ENCODE measurements at places on chromosomes 2 and 18.

DNA sequence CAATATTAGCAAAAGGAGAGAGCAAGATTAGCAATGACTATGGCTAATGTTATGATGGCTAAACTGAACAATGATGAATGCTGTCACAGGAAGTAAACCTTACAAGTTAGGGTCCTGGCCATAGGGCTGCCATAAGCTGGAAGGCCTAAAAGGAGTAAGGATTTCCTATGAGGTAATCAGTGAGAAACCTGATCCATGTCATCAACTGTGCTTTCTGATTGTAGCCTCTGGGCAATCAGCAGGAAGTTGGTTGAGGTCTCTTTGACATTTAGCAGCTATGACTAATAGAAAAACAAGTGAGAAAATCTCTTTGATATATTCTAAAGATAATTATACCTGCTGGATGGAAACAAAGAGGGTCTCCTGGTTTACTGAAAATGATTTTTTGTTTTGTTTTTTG lies 193.0 kb downstream of the RAB3GAP1 start:
- DNase-seq, result peak; percentile 63

GRCh38 chr2:181008407-181008806 lies 28.0 kb downstream of the UBE2E3 start:
- no peak for DNase-seq

DNA sequence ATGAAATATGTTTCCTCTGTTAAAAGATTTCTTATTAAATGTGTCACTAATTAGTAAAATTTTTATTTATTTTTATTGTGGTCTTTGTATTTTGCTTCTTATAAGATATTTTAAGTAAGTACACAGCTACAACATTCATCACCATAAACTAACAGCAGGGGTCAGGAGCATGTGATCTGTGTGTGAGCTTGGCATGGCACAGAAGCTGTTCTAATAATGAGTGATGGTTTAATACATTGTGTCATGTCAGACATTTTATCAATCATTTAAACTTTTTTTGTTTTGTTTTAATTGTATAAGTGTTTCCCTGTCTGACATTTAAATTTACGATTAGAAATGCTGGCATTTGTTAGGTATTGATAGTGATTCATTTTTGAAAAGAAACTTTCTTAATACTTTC lies 585.4 kb downstream of the DSC3 start:
- no peak for DNase-seq

DNA sequence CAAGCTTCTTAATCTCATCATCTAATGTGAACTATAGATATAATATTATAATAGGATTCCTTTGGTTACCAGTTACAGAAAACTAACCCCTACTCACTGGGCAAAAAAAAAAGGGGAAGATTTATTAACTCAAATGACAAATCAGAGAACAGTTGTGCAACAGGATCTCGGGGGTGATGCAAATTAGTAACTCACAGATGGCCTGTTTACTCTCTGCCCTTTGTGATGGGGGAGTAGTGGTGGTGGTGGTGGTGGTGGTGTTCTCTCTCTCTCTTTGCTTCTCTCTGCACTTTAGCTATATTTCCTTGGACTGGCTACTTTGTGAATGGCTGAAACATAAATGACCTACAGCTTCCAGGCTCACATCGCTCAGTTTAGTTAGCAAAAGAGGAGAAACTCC lies 59.0 kb downstream of the TMEM247 start:
- no peak for DNase-seq

- no peak for DNase-seq
Observed at GRCh38 chr18:50748243-50749229, 71.3 kb downstream of the MRO start.

- no peak for DNase-seq
Observed at GRCh38 chr2:201707142-201707541, 8.7 kb upstream of the MPP4 start.

- DNase-seq, result no peak
Observed at GRCh38 chr2:196742685-196743084, 56.8 kb downstream of the GTF3C3 start.

DNA sequence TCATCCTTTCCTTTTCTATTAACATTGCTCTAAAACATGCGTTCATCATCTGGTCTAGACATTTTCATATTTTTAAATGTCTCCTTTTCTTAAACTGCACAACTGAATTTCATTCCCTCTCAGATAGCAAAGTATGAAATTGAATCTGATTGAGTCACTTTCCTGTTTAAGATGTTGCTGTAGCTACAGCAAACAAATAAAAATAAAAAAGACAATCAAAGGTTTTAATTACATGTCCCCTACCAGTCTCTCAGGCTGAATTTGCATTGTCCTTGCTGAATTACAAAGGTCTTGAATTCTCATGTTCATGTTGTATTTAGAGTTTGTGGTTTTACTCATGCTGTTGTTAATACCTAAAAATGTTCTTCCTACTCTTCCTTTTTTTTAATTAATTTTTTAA lies 537.9 kb upstream of the LRATD1 start:
- no peak for DNase-seq

DNA sequence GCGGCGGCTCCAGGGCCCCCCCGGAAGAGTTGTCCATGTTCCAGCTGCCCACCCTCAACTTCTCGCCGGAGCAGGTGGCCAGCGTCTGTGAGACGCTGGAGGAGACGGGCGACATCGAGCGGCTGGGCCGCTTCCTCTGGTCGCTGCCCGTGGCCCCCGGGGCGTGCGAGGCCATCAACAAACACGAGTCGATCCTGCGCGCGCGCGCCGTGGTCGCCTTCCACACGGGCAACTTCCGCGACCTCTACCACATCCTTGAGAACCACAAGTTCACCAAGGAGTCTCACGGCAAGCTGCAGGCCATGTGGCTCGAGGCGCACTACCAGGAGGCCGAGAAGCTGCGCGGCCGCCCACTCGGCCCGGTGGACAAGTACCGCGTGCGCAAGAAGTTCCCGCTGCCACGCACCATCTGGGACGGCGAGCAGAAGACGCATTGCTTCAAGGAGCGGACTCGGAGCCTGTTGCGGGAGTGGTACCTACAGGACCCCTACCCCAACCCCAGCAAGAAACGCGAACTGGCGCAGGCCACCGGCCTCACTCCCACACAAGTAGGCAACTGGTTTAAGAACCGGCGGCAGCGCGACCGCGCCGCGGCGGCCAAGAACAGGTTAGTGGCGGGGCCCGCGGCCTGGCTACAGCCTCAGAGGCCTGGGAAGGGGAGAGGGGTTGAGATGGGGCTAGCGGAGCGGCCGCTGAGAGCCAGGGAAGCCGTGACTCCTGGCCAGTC lies 965 bp downstream of the SIX3 start:
- no peak for DNase-seq

GRCh38 chr2:42830922-42831574 lies 38.7 kb upstream of the HAAO start:
- DNase-seq, result no peak

- no peak for DNase-seq
Observed at GRCh38 chr18:2400701-2401196, 170.6 kb downstream of the METTL4 start.

GRCh38 chr2:207283356-207283755 lies 117.6 kb upstream of the KLF7 start:
- no peak for DNase-seq

DNA sequence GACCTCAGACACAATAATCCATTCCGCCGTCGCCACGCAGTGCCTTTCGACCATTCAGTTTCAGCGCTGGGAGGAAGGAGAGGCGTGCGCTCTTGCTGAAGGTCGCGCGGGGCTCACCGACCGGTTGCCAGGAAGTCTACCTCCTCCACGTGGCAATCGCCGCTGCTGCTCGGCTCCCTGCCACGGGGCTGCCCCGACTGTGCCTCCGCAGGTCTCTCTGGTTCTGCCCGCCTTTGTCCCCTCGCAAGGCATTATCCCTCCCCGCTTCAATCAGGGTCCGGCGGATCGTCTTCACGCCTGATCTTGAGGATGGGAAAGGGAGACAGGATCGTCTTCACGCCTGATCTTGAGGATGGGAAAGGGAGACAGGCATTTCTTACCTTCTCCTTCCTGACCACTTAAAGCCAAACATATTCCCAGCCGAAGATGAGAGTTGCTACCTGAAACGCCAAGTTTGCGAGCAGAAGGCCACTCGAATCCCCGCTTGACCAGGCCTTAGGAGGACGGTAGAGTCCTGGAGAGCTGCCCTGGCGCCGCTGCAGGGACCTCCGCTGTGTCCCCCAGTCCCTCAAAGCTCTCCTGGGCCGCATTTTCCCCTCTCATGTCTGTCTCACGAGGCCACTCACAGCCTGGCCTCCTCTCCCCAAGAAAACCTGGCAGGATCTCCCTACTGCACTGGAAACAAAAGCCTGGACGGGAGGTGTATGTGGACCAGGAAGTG lies 4.3 kb upstream of the GPR45 start:
- DNase-seq, result no peak

DNA sequence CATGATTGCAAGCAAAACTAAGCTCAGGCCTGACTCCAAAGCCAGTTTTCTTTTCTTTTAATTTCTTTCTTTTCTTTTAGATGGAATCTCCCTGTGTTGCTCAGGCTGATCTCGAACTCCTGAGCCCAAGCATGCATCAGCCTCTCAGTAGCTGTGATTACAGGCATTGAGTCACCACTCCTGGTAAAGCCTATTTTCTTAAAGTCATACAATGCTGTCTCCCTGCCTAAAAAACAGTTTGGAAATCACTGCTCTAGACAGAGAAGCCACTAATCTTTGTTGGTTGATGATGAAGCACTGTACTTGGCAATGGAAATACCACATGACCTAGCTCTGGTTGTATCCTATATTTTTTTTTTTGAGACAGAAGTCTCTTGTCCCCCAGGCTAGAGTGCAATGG lies 33.1 kb upstream of the ZNF532 start:
- no peak for DNase-seq

- no peak for DNase-seq
Observed at GRCh38 chr18:55849391-55849790, 261.4 kb upstream of the TCF4 start.

- no peak for DNase-seq
Observed at GRCh38 chr2:172856606-172857005, 121.0 kb downstream of the RAPGEF4 start.

DNA sequence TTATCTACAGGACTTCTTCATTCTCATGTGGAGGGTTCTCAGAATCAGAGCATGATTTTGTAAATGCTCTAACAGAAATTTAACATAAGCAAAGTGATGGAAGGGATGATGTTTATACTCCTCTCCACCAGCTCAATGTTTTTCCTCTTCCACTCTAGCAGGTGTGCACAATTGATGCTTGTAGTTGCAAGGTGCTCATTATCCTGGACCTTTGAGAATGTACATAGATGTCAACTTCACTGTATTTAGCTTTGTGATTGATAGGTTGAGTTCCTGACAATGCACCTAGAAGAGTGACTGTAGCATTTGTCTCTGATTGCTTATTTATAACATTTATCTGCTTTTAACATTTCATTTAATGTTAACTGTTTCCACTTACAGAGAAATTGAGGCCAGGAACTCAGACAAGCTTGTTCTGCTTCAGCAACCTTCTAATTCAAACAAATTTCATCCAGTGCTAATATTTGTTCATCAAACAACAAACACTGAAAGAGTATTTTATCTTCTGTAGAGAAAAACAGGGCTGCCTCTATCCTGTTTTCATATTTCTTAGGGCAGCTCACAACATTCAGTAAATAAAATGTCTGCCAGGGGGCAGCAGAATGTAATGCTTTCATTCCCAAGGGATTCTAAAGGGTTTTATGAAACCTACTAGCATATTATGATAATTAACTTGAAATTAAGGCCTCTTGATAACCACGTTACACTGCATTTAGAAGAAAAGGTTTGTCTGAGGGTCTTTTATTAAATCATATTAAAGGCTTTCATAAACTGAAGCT lies 127.9 kb upstream of the NOL4 start:
- no peak for DNase-seq

- DNase-seq, result no peak
Observed at GRCh38 chr2:146240391-146240790, 1604.4 kb upstream of the ACVR2A start.

GRCh38 chr2:233764264-233764663 lies 4.2 kb downstream of the UGT1A1 start:
- DNase-seq, result no peak

GRCh38 chr2:157971702-157972101 lies 95.6 kb upstream of the ACVR1 start:
- DNase-seq, result no peak

- DNase-seq, result peak; percentile 81
Observed at GRCh38 chr2:60555066-60555782, 1.8 kb upstream of the BCL11A start.

DNA sequence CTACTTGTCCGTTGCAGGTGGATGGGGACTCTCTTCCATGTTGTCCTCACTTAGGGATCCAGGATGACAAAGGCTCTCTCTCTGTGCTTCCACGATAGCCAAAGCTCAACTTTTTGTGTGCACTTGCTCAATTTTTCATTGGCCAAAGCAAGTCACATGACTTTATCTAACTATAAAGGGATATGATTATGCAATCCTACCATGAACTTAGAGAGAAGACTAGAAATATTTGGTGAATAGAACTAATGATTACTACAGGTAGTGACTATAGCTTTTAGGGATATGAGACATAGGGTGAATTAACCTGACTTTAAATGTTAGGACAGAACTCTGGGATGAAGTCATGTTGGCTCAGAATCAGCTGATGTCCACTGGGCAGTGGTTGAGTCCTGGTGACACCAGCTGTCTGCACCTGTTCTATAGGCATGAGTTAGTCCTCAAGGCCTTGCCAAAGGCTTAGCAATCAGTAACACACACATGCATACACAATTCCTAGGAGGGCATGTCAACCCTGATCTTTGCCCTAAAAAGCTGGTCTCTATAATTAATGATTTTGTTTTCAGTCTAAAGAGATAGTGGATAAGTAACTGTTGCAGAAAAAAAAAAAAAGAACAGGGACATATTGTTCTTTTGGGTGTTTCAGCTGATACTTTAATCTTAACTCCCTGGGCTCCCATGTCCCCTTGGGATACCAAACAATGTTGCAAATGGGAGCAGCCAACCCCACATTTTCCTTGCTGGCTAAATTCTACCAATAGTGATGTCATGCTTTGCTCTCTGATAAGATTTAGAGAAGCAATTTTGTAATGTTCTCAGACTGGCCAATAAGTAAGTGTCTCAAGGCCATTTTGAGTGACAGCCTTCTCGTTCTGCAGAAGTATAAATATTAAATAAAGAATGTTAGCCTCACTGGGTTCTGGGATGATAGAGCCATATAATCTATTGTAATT lies 12.5 kb upstream of the HK2 start:
- DNase-seq, result no peak

DNA sequence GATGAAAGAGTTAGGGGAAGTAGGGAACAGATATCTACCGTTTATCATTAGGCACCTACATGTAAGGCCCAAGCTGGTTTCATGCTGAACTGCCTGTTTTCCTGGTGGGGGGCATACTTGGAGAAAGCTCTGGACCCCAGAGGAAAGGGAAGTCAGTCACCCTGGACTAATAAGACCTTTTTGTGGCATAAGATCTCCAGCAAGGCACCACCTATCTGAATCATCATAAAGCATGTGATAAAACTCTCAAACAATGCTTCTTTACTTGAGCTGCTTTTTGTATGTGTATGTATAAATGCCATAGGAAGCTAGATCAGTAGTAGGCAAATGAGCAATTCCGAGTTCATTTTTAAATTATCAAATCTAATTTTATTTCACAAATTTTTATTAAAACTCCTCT lies 104.8 kb downstream of the TANC1 start:
- no peak for DNase-seq

GRCh38 chr2:38533757-38534545 lies 68.8 kb downstream of the HNRNPLL start:
- DNase-seq, result no peak

GRCh38 chr2:209619782-209620181 lies 151.8 kb upstream of the UNC80 start:
- DNase-seq, result no peak

Measured in SW 1271 (cell line).